ENCODE measurements at places on chromosomes 6 and 20.

DNA sequence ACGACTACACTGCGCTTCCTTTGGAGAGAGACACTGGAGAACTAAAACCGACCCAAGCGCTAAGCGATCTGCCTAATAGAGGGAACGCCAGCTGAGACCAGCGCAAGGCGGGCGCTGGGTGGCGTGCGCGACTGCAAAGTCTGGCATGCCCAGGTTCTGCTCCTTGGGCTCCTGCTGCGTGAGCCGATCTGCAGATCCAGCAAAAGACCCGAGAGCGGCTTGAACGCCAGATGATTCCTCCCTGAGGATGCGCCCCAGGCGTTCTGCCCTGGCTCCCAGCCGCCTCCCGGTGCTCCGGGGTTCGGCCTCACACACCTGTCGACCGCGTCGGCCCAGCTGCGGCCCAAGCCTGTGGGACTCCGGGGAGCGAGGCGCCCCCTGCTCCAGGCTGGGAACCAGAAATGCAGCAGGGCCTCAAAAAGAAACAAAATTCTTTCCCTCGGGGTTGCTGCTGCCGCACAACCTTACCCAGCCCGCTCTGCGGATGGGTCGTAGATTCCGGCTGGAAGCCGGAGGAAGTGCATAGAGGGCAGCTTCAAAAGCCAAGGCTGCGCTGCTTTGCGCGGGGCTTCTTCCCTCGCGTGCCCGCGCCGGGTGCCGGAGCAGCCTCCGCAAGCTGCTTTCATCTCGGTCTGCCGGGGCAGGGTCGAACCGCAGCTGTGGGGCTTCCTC, 17.9 kb upstream of the PRDM13 start:
- no peak for DNase-seq

- no peak for DNase-seq
Measured at GRCh38 chr6:168200571-168201134, 118.9 kb downstream of the DACT2 start.

DNA sequence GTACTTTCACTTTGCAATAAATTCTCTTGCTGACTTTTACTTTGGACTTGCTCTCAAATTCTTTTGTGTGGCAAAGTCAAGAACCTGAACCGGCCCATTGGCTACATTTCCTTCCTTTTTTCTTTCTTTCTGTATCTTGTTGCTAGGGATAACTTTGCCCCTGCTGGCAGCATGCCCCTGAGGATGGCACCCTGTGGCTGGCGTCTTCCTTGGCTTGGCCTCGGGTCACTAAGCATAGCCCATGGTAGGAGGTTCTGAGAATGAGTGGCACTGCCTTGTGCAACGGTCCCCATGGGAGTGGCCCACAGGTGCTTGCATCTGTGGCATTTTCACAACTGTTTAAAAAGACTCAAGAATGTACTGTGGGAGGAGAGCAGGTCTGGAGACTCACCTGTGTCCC, 14.0 kb upstream of the HLA-F start:
- DNase-seq: no peak

GRCh38 chr6:83708970-83709747, at the start of gene SNAP91:
Gene SNAP91 (minus strand): TSS chr6:83709101. CDS start chr6:83707927, 1,174 bp downstream.
- DNase-seq: no peak

DNA sequence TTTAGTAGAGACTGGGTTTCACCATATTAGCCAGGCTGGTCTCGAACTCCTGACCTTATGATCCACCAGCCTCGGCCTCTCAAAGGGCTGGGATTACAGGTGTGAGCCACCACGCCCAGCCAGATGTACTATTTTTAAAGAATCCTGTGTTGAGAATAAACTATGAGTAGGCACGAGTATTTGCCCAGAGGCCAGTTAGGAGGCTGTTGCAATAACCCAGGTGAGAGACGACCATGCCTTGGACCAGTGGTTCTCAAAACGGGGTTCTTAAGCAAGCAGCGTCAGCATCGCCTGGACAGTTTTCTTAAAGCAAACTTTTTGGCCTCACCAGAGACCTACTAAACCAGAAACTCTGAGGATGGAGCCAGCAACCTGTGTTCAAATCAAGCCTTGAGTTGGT, 258.8 kb downstream of the ZNF217 start:
- DNase-seq: no peak

- no peak for DNase-seq
Measured at GRCh38 chr20:14611479-14611878, 274.1 kb upstream of the FLRT3 start.

GRCh38 chr6:53924277-53924676, 129.5 kb downstream of the LRRC1 start:
- no peak for DNase-seq

DNA sequence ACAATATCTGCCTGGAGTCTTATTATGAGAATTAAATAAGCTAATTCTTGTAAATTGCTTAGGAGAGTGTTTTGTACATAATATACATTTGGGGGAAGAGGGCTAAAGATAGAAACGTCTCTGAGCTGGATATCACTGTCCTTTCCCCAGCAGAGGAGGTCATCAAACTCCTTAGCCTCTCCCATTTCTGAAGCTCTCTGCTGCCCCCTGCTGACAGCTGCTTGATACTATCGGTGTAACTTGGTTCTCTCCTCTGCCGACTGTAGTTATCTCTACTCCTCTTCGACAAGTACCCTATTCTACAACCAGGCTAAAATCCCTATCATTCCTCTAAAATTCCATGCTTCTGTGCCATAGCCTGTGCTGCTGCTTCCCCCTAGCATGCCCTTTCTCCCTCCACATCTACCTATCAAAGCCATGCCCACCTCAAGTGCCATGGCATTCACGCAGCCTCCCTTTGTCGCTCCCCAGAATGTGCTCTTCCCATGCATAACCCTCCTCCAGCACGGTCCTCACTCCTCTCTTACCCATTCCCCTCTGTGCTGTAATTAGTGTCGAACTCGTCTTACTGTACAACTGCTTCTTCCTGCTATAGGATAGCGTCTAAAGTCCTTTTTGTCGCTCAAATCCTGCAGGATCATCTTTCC, 101.2 kb downstream of the EPM2A start:
- peak; percentile 58 for DNase-seq

GRCh38 chr20:568673-569415, 25.3 kb upstream of the CSNK2A1 start:
- no peak for DNase-seq

GRCh38 chr6:56193846-56194245, 53.5 kb downstream of the COL21A1 start:
- DNase-seq: no peak

DNA sequence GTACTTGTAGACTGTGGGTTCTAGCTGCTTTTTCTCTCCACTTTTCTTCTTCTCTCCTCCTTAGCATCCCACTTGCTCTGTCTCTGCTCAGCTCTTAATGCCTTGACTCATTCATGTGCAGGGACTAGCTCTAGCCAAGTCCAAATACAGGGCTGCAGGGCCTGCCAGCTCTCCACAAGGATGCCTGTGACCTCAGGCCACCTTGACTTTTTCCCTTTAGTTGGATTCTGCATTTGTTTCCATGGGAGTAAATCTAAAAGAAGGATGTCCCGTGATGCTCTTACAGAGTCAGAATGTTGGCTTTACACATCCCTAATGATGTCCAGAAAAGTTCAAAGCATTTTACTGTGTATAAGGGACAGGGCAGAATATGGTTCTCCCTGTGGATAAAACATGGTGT, 101.8 kb upstream of the PREP start:
- no peak for DNase-seq

DNA sequence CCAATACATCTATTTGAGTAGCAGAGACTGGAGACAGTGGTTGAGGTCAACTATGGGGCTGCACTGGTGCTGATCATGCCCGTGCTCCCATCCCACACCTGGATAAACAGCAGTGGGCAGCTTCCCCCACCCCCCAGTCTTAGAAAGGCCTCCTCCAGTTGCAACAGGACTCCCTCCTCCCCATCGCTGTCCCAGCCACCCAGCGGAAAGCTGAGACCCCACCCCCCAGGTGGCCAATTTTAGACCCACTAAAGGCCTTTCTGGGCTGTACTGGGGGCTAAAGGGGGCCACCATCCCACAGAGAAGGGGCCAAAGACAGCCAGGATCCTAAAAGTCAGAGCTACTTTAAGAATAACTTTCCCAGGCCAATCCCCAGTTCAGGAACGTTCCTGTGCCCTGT, 1.2 kb upstream of the SSTR4 start:
- no peak for DNase-seq

DNA sequence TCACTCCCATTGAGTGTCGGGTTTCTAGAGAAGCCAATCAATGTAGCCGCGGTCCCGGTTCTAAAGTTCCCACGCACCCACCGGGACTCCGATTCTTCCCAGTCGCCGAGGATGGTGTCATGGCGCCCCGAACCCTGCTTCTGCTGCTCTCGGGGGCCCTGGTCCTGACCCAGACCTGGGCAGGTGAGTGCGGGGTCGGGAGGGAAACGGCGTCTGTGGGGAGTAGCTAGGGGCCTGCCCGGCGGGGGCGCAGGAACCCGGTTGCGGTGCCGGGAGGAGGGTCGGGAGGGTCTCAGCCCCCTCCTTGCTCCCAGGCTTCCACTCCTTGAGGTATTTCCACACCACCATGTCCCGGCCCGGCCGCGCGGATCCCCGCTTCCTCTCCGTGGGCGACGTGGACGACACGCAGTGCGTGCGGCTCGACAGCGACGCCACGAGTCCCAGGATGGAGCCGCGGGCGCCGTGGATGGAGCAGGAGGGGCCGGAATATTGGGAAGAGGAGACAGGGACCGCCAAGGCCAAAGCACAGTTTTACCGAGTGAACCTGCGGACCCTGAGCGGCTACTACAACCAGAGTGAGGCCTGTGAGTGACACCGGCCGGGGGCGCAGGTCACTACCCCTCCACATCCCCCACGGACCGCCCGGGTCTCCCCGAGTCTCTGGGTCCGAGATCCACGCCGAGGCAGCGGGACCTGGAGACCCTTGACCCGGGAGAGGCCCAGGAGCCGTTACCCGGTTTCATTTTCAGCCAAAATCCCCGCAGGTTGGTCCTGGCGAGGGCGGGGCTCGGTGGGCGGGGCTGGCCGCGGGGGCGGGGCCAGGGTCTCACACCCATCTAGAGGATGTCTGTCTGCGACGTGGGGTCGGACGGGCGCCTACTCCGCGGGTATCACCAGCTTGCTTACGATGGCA, 35.2 kb upstream of the HLA-G start:
- peak; percentile 64 for DNase-seq

- no peak for DNase-seq
Measured at GRCh38 chr20:19274412-19275015, 62.1 kb downstream of the SLC24A3 start.

DNA sequence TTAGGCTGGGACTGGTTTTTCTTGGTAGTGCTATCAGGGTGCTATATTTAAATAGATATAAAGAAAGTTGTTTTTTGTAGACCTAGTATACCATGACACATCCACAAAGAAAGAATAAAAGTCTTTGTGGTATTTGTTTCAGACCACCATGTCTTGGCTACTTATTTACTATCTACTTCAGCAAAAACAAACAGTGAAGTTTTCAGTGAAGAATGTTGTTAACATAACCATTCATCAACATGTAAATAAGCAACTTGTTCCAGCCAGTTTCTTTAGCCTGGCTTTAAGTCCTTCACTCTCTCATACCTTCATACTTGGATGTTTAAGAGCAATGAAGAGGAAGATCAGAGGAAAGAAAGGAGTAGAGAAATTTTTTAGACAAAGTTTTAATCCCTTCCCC, 624.1 kb downstream of the CD109 start:
- no peak for DNase-seq

DNA sequence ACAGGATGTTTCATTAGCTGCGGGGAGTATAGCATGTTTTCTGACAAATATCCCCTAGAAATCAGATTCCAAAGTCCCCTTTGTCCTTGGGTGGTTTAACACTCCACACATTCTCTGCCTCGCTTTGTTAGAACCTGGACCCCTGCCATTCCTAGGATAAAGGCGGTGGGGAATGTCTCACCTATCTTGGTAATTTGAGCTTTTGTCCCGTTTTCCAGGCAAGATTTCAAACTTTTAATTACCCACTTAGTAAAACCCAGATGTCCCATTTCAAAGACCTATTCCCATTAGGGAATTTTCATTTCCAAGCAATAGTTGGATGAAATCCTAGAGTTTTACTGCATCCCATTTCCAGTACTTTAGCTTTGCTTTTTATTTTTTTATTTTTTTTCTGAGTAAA, 501.0 kb upstream of the MAP3K7 start:
- DNase-seq: no peak

- no peak for DNase-seq
Measured at GRCh38 chr20:20802328-20802727, 89.9 kb upstream of the RALGAPA2 start.

DNA sequence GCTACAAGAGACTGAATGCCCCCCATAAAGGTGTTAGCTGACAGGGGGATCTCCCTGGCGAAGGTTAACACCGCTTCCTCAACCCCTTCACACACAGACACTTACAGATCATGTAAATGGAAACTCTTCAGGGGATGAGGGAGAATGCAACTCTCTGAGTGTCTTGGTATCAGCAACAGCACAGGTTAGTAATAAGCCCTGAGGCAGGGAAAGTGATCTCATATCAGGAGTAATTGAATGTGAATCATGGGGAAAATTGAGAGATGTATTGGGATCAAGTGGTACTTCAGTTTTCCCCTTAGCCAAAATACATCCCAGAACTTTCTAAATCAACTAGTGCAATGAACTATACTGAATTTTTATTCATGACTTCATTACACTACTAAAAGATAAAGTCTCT, 23.8 kb downstream of the OR2J3 start:
- no peak for DNase-seq

- DNase-seq: no peak
Measured at GRCh38 chr6:108737594-108738546, 110.4 kb upstream of the ARMC2 start.

- no peak for DNase-seq
Measured at GRCh38 chr6:143742070-143742954, 64.5 kb downstream of the PHACTR2 start.

DNA sequence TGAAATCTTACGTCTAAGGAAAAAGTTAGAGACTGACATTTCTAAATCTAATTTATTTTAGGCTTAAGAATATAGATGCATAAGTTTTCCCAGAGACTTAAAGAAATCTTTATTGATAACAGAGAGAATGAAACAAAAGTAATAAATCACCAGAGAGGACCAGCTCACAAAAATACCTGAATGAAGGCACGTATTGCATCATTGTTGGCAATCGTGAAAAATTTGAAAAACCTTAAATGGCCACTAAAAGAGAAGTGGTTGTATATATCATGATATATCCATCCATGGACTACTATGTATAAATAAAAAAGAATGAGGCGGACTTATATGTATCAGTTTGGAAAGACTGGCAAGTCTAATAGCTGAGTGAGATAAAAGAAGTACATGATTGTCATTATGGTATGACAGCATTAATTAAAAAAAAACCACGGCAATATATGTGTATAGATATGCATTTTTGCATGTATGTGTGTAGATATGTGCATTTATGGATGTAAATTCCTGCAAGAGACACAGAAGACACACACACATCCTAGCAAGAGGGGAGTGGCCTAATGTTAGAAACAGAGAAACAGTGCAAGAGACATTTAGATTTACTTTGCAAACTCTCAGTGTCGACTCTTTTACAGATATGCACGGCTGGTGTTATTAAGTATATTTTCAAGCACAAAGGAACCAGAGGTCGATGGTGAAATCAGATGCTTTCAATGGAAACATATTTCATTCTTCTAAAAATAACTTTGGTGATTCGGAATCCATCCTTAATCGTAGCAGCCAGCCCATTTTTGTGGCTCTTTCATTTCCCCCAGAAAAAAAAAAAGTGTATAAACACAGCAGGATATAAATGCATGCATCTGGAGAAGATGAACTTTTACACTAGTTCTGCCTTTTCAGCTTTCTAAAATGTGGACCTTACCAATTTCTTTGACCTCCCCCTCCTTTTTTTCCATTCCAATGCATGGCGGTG, 156.1 kb upstream of the SALL4 start:
- no peak for DNase-seq
